HCT116 (cell line): ENCODE measurements at places on chromosomes 7 and 10. TPM values are rescaled to one million over a fixed set of nuclear protein-coding genes. Genes with fewer than 3 reads are reported as not detected.

DNA sequence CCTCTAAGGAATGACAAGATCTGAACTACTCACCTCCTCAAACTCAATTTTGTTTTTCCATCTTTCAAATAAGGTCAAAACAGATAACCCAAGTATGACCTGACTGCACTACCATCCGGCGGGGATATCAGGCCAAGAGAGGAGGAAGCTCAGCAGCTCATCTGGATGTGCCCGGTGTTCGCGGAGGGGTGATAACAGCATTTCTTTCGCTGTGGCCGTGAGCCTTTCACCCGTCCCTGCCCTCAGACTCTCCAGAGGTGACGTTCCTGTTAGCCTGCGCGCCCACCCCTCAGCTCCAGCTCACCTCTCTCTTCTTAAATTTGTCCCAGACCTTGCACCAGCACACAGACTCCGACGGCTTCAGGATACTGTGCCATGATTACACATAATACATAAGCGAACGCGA, 526 bp downstream of the ZNF248 start:
- DNase-seq = no peak

DNA sequence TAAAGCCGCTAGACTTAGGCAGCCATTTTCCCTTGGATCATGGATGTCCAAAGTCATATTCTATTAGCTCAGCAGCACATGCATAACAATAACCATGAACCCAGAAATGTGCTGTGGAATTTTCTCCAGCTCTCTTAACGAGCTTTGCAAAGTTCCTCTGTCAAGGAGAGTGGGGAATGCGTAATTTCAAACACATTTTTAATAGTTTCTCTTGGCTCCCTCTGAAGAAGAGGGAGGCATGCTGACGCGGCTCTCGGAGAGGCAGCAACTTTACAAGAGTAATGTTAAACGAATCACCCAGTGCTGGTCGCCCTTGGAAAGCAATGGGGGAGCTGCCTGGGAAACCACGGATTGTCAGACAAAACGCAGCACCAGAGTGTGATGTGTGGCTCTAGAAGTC, 114.8 kb downstream of the RAB18 start:
- DNase-seq = no peak

- DNase-seq = no peak
Measured at GRCh38 chr7:80039251-80039884, 95.3 kb upstream of the GNAI1 start.

- no peak for DNase-seq
Measured at GRCh38 chr10:44951576-44952226, 7.9 kb upstream of the RASSF4 start.

DNA sequence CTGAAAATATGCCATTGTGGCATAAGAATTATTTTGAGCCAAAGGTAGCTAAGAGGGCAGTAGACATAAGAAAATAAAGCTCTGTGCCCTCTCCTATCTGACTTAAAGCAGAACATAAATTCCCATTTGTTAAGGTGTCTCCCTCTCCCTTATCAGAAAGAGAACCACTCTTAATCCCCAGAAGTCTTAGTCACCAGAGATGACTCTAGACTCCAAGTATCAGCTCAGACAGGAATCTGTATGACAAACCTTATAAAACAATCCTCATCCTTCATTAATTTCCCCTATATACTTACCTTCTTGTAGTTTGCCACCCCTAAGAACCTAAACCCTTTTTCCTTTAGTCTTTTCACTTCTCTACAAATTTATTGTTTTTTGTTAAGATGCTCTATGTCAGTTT, 21.8 kb upstream of the PIP4K2A start:
- no peak for DNase-seq

- DNase-seq = no peak
Measured at GRCh38 chr10:5381187-5381586, 16.4 kb downstream of the UCN3 start.

- no peak for DNase-seq
Measured at GRCh38 chr7:37484426-37485073, 35.9 kb upstream of the ELMO1 start.

DNA sequence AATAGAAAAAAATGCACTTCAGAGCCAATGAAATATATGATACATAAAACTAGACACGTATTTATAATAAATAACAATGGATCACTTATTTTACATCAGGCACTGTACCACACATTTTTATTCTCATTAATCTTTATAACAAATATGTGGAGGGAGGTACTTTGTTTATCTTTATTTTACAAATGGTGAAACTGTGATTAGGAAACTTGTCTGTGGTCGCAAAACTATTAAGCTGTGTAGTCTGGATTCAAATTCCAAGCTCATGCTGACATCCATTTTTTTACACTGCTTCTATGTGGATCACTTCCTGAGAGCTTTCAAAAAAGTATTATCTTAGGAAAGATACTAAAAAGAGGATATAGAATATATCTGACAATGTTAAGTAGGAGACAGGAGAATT, 978.6 kb downstream of the SORCS1 start:
- no peak for DNase-seq

The RAPGEF5 gene
- total RNA-seq = 15.6 TPM

The PLEKHS1 gene
- total RNA-seq = not detected

The STEAP2 gene
- total RNA-seq = 13.4 TPM

The TCF7L2 gene
- total RNA-seq = 164 TPM

The NDUFA5 gene
- 64.2 TPM for total RNA-seq
